ENCODE measurements at places on chromosomes 7 and 10.
A peak's percentile ranks its signal among the peaks of the same experiment; 100 is the strongest.

GRCh38 chr10:47024399-47025252 is 113.4 kb downstream of the PTPN20 start:
- DNase-seq, result peak; percentile 66

DNA sequence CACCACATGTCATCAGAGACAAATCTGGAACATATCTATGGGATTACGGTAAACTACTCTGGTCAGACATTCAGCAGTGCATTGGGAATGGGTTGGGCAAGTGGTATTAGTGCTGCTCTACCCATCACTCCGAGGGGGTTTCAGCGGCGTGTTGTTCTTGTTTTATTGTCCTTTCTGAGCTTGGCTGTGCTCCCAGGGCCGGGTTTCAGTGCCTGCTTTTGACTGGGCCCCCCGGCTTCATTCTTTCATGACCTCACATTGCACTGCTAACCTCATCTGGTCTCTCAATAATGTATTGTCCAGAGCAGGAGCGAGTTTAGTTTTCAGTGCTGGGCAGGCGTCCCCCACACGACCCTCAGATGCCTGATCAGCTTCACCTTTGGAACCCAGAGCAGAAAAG is 364.6 kb downstream of the PAXIP1 start:
- no peak for DNase-seq

GRCh38 chr7:13476881-13477444 is 512.5 kb downstream of the ETV1 start:
- DNase-seq, result no peak

DNA sequence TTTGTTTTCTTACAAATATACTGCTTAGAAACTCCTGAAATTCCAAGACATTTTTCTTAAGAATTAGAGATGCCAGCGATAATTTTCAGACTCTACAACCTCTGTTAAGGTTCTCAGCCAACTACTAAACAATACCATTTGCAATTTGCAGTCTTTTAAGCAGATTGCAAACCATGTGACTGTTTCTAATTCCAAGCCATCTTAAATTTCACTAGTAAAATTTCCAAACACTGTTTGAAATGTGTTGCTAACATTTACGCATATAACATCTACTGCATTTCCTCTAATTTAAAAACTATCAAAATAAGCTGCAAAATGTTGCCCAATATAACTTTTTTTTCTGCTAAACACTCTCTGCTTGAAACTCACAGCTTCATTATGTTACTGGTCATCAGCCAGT is 56.0 kb upstream of the MACROH2A2 start:
- DNase-seq, result no peak

GRCh38 chr7:157909370-157909769 is 572.6 kb downstream of the DNAJB6 start:
- DNase-seq, result no peak

- DNase-seq, result no peak
Observed at GRCh38 chr10:28558186-28558585, 25.3 kb downstream of the WAC start.

GRCh38 chr7:158827411-158828132 is 1.7 kb downstream of the ESYT2 start:
- peak; percentile 72 for DNase-seq

DNA sequence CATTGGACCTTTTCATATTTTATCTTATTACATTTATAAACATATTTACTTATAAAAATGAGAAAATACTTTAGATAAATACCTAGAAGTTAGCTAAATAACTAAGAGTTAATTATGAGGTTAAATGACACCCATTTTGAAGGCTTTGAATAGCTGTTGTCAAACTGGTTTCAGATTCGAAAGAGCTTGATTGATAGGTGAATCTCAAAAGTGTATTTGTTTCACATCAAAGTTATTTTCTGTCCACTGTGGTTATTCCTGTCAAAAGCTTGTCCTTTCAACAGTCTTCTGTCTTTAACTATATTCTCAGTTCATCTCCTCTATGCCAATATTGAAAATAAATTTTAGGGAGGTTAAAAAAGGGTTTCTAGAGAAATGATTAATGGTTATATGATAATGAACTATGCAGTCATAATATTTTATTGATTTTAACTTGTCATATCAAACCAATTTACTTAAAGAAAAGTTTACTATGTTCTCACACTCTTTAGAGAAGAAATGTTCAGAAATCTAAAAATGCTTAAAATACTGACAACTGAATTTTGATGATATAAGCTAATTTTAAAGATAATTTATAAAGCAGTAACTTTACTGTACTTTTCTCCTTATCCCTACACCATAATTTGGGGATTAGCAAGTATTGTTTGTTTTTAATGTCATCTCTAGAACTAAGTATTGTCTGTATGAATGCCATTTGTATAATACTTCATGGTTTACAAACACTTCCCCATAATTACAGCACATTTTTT is 72.0 kb upstream of the FOXP2 start:
- no peak for DNase-seq

GRCh38 chr7:138515001-138515528 is 55.0 kb downstream of the TRIM24 start:
- DNase-seq, result no peak

GRCh38 chr7:33916357-33917081 is 11.2 kb downstream of the BMPER start:
- no peak for DNase-seq

- DNase-seq, result peak; percentile 29
Observed at GRCh38 chr10:133013463-133013862, 71.1 kb upstream of the CFAP46 start.

DNA sequence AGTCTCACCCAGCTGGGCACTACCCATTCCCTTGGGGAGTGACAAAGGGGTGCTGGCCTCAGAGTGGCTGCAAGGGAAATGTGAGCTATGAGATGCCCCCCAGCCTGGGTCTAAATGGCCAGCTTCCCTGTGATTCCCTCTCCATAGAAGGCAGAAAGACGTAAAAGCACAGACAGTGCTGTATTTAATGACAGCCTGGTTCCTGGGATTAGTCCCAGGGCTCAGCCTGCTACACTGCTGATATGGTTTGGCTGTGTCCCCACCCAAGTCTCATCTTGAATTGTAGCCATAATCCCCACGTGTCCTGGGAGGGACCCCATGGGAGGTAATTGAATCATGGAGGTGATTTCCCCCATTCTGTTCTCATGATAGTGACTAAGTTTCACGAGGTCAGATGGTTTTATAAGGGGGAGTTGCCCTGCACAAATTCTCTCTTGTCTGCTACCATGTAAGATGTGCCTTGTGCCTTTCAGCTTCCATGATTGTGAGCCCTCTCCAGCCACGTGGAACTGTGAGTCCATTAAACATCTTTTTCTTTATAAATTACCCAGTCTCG is 23.9 kb upstream of the CALN1 start:
- DNase-seq, result no peak

DNA sequence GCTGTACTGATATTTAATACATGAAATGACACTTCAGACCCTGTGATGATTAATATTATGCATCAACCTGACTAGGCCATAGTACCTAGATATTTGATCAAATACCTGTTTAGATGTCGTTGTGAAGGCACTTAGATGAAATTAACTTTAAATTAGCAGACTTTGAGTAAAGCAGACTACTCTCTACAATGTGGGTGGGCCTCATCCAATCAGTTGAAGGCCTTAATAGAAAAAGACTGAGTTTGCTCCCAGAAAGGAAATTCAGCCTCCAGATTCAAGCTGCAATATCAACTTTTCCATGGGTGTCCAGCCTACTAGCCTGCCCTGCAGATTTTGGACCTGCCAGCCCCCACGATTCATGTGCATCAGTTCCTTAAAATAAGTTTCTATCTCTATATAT is 68.6 kb upstream of the TMEM168 start:
- no peak for DNase-seq

GRCh38 chr7:120402801-120403200 is 129.8 kb downstream of the KCND2 start:
- DNase-seq, result no peak

DNA sequence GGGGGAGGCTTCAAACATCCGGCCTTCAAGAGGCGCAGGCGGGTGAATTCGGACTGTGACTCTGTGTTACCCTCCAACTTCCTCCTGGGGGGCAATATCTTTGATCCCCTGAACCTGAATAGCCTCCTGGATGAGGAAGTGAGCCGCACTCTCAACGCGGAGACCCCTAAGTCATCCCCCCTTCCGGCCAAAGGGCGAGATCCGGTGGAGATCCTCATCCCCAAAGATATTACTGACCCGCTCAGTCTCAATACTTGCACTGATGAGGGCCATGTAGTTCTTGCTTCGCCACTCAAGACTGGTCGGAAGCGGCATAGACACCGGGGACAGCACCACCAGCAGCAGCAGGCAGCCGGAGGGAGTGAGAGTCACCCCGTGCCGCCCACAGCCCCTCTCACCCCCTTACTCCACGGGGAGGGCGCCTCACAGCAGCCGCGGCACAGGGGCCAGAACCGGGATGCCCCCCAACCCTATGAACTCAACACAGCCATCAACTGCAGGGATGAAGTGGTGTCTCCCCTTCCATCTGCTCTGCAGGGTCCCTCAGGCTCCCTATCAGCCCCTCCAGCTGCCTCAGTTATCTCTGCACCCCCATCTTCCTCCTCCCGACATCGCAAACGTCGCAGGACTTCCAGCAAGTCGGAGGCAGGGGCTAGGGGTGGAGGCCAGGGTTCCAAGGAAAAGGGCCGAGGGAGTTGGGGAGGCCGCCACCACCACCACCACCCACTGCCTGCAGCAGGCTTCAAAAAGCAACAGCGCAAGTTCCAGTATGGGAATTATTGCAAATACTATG is 1.1 kb downstream of the MEPCE start:
- DNase-seq, result peak; percentile 56

GRCh38 chr7:98051118-98051744 is 55.4 kb upstream of the LMTK2 start:
- DNase-seq, result peak; percentile 52

DNA sequence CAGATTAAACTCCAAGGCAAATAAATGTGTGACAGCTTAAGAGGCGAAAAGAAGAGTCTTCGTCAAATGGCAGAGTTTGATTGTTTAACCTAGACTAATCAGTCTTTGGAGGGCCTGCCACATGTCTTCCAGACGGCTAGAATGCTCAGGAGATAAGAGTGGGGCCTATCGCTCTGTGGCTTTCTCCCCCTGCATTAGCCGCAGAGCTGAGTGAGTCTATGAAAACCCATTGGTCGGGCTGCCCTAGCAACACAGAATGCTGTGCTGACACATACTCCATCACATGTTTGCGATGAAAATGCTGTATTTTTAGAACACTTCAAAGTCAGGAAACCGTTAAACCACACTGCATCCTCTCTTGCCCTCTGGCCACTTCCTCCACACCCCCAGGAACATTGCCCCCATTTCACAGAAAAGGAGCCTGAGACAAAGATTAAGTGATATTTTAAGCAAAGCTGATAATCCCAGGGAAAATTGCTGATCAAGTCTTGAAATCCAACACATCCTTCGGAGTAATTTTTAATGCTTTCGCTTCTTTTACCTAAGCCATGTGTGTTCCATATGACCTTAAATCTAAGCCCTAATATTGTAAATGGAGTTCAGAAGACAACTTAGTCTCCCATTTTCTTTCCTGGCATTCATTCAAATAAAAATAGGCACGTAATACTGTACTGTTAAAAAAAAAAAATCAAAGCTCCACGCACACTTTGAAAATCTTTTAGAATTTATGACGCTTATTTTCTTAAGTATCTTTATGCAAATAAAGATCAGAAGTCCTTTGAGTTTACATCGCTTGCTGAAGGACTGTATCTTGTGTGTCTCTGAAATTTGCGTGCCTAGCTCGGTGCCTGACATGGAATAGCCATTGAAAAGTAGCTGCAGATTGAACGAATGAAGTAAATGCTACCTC is 161.2 kb downstream of the CELF2 start:
- peak; percentile 95 for DNase-seq
